GM12865 (cell line): ENCODE measurements at places on chromosomes 5 and 9.

DNA sequence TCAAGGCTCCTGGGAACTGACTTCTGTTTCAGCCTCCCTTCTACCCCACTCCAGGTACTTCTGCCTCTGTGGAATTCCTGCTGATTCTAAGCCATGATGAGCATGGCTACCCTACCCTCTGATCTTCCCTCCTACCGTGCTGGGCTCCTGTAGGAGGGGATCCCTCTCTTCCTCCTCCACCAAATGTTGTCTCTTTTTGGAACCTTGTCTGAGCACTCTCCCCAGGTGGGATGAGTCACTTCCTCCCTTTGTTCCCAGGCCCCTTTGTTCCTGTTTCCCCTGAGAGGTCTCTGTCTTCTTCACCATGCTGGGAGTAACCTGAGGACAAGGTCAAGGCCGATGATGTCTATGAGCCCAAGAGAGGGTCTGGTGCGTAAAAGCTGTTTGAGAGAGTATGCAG lies 213.2 kb downstream of the GABBR2 start:
- DNase-seq = no peak

DNA sequence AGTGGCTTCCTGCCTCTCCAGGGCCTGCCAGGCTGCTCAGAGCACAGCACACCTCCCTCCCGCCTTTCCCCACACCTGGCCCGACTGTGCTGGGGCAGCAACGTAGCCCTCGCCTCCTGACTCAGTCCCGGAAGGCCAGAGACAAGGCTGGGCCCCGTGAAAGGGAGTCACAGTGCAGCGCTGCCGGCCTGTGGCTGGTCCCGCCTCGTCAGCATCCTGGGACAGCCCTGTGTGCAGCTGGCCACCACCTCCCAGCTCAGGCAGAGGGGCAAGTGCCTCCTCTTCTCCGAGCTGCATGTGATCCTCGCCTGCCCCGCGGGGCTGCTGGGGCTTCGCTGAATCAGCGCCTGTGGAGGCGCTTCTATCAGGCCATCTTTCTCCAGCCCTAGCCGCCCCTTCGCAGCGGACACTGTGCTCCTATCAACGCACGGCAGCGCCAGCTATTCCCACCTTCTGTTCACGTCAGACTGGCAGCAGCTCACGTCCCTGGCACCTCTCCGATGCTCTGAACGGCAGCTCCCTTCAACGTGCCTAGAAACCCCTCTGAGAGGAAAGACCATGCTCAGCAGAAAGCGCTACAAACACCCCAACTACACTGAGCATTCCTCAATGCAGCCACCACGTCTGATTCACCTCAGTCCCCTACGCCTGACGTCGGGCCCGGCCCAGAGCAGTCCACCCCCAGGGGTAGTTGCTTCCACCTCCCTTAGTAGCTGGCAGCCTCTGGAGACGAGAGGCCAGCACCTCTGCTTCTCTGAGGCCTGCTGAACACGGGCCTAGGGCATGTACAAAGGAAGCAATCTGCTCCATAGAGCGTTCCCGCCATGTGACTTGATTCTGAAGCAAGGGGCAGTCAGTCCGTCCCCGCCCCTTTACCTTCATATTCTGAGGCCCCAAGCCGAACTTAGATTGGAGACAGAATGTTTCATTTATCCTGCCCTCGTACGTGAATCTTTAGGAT lies 78.8 kb downstream of the GPR21 start:
- DNase-seq = peak; percentile 34

- DNase-seq = no peak
Measured at GRCh38 chr5:76385540-76385939, 17.5 kb upstream of the IQGAP2 start.

DNA sequence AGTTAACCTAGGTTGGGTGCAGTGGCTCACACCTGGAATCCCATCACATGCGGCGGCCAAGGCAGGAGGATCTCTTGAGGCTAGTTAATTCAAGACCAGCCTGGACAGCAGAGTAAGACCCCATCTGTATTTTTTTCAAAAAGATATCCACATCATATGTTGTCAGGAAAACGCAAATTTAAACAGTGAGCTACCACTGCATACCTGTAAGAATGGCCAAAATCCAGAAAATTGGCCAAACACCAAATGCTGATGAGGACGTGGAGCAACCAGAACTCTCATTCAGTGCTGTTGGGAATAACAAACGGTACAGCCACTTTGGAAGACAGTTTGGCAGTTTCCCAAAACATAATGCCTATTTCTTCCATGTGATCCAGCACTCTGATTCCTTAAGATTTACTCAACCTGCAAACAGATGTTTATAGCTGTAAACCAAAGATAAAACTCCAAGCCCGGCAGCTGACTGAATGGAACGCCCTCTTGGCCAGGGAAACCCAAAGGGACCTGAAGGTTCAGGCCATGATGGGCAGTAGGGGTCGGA lies 12.4 kb downstream of the CEL start:
- DNase-seq = no peak

GRCh38 chr5:76718381-76718832 lies 2.5 kb downstream of the F2R start:
- no peak for DNase-seq

DNA sequence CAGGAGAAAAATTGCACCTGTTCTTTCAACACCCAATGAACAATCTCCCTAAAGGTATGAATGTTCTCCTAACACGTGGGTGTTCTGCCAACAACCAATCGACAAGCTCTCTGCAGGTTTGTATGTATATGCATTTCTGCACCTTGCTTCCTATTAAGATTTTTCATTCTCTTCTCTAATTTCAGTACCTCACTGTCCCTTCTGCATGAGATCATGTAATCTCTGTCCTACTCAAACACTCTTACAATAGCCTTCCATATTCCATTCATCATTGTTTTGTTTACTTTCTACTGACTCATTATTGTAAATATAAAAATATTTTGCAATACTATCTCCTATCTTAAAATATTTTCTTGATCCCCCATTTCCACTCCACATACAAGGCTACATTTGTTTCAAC lies 382.0 kb downstream of the CDH12 start:
- no peak for DNase-seq

DNA sequence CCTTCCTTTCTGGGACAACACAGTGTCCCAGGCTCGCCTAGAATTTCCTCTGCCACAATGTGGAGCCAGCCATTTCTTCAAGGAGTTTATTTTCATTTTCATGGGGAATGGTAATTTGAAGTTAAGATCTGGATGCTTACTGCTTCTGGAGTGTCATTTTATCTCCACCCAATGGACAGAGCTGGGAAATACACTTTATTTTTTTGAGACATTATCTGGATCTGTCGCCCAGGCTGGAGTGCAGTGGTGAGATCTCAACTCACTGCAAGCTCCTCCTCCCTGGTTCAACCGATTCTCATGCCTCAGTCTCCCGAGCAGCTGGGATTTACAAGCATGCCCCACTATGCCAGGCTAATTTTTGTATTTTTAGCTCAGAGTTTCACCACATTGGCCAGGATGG lies 12.7 kb upstream of the THG1L start:
- DNase-seq = peak; percentile 66

GRCh38 chr5:11737010-11737409 lies 167.2 kb downstream of the CTNND2 start:
- no peak for DNase-seq

- no peak for DNase-seq
Measured at GRCh38 chr5:180334176-180334575, 19.0 kb downstream of the GFPT2 start.

- DNase-seq = no peak
Measured at GRCh38 chr5:118883362-118883761, 105.0 kb downstream of the DTWD2 start.

GRCh38 chr9:90996154-90997065 lies 194.8 kb downstream of the SYK start:
- DNase-seq = no peak

GRCh38 chr9:108786322-108786721 lies 69.5 kb downstream of the ACTL7B start:
- no peak for DNase-seq

- DNase-seq = peak; percentile 3
Measured at GRCh38 chr5:7078901-7079300, 317.0 kb upstream of the ADCY2 start.

DNA sequence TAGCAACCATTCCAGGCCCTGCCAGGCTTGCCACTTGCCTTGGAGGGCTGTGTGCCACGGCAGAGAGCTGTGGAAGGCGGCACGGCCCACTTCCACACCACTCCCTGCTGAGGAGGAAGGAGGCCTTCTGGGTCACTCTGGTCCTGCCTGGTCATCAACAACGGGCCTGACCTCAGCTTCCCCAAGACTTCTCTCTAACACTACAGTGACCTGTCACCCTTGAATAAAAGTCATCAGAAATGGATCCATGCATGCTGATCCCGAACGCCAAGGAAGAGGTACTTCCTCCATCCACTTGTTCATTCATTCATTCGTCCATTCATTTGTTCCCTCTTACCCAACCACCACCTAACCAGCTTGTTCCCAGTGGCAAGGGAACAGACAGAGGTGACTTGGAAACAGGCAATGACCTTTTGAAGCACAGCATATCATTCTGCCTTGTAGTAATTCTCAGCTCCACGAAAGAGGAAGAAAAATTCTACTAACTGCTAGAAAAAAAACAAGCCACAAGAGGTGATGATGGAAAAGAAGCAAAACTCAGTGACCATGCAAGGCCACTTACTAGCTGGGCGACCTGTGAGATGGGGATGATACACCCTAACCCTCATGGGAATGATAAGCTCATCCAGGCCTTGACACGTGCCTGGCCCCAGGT lies 58.6 kb downstream of the STK10 start:
- no peak for DNase-seq

GRCh38 chr5:44372028-44372427 lies 17.2 kb downstream of the FGF10 start:
- DNase-seq = no peak
